GM18507 (cell line): ENCODE measurements at places on chromosomes 7 and 10.
A peak's percentile ranks its signal among the peaks of the same experiment; 100 is the strongest.

DNA sequence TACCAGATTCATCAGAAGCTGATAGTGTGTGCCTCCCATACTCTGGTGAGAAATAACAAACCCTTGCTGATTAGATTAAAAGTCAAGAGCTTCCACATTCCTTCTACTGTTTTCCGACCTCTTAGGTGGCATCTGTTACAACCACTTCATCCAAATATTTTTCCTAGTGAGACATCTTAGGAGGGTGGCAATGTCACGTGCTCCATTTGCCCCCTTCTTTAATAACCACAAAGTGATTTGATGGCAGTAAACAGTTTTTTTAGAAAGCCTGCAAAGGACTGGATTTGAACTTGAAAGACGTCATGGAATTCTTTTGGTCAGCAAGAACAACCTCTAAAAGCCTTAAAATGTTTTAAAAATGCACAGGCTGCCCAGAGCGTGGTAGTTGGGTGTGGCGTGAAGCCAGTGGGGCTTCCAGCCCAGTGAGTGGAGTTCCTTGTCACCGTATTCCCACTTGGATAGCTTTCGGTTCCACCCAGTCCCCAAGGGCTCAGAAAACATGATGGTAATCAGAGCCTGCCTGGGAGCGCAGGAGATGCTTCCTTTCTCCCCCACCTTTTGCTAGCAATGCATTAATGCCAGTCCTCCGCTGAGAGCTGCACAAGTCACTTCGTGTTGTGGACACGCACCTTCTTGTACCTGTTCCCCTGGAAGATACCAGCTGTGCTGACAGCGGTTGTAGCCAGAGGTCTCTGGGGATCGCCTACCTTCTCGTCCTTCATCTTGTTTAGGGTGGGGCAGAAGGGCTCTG is 256.4 kb downstream of the KIAA1217 start:
- no peak for DNase-seq

- no peak for DNase-seq
Observed at GRCh38 chr7:136869001-136869961, 829 bp downstream of the CHRM2 start.

- no peak for DNase-seq
Observed at GRCh38 chr10:44513591-44513990, 128.7 kb upstream of the CXCL12 start.

DNA sequence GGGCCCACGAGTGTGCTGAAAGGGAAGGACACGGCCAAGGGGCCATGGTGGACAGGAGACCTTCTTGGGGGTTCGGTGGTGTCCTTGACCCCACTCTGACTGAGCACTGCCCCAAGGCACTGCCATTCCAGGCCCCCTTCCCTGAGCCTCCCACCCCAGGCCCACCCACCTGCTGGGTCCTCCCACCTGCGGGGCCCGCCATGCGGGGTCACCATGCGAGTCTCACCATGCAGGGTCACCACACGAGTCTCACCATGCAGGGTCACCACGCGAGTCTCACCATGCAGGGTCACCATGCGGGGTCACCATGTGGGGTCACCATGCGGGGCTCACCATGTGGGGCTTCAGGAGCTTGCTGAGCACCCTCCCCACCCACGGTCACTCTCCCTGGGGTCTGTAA is 76.3 kb downstream of the LHPP start:
- DNase-seq = no peak

DNA sequence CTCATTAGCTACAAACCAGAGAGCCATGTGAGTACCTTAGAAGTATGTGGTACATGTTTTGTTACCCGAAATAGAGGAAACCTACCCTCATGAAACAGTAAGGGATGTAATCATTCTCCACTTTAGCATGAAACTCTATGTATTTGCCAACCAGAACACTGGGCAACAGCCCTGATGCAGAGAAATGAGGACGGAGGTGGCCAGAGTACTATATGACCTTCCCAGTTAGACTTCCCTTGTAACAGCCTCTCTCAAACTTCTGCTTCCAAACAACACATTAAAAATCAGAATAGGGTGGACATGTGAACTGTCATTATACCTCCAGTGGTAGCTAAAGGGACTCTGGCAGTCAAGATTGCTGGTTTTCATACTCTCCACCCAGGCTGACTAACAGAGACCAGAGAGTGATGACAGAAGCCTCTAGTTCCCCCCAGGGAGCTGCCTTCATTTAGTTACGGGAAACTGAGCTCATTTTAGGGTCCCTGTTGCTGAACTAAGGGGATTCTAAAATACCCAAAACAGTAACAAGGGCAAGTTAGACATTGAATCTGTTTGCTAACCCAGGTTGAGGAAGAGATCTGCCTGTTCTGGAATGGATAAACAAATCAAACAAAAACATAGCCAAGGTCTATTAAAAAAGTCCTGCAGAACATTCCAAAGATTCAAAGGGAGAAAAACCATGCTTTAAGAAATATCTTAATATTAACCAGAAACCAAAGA is 83.1 kb downstream of the VPS41 start:
- DNase-seq = no peak

DNA sequence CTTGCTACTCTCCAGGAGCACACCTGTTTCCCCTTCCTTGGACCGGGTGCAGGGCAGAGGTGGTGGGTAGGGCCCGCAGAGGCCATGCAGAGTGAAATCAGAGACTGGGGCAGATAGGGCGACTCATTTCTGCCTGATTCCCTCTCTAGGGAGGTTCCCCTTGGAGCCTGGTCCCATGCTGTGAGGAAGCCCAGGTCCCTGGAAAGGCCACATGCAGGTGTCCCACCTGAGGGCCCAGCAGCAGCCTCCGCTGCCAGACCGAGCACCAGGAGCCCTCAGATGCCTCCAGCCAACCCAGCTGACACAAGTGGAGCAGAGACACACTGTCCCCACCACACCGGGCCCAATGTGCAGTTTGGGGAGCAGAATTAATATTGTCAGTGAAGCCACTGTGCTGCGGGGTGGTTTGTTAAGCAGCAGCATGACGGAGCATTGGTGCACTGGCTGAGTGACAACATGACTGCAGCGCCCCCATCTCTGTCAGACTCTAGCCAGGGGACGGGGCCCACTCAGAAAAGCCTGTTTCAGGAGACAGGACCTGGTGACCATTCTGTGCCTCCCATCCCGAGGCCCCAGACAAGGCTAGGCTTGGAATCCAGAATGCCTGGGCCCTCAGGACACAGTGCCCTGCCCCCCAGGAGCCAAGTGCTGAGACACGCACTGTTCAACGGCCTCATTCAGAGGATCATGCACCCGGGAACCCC is 30.4 kb upstream of the RET start:
- no peak for DNase-seq

DNA sequence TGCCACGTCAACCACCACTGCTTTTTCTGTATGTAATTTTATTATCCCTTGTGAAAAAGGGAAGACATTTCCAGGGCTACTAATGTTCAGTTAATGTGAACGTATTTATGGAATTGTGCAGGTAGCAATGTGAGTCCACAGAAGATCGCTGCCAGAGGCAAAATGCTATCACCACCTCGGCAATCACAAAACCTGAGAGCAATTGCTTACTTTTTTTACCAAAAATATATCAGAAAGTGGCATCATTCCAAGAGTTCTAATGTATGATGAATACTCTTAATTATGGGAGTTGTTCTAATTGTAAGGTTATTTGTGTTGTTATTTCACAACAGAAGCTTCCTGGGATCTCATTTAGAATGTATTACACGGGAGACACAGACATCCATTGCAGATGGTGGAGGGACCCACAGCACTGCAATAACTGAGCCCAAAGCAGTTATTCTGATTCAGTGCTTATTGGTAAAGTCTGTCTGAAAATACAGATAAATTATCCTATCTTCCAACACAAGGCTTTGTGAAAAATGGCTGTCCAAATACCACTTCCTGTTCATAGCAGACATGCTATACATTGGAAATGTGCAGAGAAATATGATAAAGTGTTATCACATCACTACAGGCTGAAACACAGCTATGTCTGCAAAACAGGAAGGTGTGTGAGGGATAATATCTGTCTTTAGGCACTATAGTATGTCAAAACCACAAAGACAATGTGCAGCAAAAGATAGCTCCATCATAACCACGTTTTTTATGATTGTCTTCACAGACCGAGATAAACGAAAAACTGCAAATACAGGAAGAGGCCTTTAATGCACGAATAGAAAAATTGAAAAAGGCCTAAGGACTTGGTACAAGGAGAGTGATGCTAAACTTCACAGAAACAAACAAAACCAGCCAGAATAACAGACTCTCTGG is 102.7 kb downstream of the CABCOCO1 start:
- no peak for DNase-seq

GRCh38 chr7:4076701-4077294 is 605.3 kb upstream of the FOXK1 start:
- no peak for DNase-seq

GRCh38 chr7:98617051-98617959 is at the start of gene NPTX2:
NPTX2 (plus strand) TSS chr7:98617285; CDS start chr7:98617462, 177 bp downstream.
- no peak for DNase-seq

- no peak for DNase-seq
Observed at GRCh38 chr7:120404042-120404441, 131.1 kb downstream of the KCND2 start.

GRCh38 chr10:87532696-87533095 is 28.0 kb downstream of the MINPP1 start:
- DNase-seq = no peak

- DNase-seq = no peak
Observed at GRCh38 chr10:123393170-123393569, 239.0 kb downstream of the BUB3 start.

- no peak for DNase-seq
Observed at GRCh38 chr7:76330261-76330660, 27.8 kb downstream of the HSPB1 start.

DNA sequence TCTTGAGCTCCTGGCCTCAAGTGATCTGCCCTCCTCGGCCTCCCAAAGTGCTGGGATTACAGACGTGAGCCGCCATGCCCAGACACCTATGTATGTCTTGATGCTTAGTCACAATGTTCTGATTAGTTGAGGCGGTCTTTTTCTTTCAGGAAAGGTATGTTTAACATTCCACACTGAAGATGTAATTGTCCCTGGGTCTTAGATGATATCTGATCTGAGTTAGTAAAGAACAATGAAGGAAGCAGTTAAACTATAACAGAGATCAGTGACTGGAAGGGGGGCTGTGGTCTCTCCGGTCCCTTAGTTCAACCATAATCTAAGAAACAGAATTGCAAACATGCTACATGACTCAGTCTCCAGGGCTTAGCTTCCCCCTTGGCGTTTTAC is 31.5 kb upstream of the SH2D4B start:
- no peak for DNase-seq

DNA sequence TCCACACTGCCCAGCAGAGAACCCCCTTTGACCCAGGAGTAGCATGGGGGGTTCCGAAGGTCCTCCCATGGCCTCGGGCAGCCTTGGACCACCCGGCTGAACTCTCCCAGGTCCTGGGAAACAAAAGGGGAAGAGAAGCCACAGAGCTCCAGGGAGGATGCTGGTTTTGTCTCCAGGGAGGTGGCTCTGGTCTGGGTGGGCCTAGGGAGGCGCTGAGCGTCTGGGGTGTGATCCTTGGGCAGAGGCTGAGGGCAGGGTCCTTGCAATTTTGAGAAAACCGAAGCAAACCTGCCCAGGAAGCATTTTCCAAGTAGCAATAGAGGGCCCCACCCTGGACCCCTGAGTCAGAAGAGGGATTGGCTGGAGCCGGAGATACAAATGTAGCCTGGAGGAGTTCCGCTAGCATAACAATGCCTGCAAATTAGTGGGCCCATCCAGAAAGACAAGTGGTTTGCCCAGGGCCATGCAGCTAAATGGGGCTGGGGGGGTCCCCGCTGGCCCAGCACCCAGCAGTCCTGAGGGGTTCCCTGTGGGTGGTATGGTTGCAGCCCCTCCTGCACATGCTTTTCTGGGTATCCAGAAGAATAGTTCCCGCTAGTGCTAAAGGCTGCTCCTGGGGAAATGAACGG is 2.0 kb downstream of the UTF1 start:
- DNase-seq = no peak

DNA sequence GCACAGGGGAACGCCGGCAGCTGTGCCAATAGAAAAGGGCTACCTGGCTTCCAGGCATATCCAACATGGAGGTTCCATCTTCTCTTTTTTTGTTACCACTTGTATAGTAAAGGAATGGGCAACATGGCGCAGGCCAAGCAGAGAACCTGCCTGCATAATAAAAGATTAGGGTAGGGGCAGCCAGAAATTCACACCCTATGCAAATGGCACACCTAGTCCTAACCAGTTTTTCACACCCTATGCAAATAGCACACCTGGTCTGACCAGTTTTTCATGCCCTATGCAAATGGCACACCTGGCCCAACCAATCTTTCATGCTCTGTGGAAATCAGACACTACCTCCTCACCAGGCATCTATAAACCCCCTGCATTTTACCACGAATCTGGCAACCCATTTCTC is 369.5 kb downstream of the IPMK start:
- no peak for DNase-seq

DNA sequence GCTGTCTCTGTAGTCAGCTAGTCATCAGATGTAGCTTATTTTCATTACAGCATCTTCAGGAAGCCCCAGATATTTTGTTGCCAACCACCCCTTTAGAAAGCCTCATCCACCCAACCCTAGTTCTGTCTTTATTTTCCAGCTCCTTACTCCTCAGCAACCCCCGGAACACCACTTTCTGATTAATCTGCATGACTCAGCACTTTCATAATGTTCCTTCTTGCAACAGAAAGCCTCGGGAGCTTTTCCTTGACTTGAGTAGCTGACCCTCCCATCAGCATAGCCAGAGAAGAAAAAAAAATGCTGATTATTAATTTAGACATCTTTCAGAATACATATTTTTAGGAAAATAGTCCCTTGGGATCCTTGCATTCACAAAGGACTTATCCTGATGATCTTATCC is 244.0 kb upstream of the CXCL12 start:
- no peak for DNase-seq

GRCh38 chr7:24830440-24831050 is 73.3 kb upstream of the GSDME start:
- no peak for DNase-seq

DNA sequence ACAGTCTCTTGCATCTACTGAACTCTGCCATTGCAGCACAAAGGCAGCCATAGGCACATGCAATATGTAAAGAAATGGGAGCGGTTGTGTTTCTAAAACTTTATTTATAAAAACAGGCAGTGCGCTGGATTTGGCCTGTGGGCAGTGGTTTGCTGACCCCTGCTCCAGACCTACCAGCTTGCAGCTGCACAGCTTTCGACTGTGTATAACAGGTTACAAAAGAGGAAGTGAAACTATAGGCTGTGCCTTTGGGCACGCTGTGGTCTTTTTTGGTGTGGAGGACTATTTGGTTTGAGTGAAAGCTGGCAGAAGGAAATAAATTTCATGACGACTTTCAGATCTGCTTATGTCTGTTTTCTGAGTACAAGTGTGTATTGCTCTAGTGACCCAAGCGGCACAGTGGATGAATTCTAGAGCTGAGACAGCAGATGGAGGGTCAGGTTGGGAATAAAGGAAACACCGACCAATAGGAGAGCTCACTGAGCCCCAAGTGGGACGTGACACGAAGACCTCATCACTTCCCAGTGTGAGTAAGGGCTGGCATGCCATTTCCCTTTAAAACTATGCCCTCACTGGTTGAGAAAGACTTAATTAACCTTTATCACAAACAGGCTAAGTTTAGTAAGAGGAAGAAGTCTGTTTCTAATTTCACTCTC is 152.7 kb downstream of the ANK3 start:
- DNase-seq = peak; percentile 60

- DNase-seq = no peak
Observed at GRCh38 chr10:44745920-44746319, 165.2 kb upstream of the TMEM72 start.
